ENCODE measurements at places on chromosomes 2 and 18.

DNA sequence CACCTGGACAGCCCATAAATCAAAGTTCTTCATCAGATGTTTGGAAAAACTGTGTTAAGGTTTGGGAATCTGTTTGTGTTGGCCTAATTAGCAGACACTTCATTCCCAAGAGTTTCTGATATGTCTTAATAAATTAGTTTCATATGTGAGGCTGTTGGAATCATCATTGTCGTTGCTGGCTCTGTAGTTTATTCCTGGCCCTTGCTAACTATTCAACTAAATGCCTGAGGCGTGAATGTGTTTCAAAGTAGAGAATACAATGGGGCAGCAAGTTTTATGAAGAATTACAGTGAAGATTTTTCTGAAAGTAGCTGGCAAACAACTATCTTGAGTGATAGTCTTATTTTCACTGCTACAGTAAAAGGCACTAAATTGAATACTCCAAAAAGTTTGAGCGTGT lies 141.1 kb downstream of the PARD3B start:
- no peak for DNase-seq

DNA sequence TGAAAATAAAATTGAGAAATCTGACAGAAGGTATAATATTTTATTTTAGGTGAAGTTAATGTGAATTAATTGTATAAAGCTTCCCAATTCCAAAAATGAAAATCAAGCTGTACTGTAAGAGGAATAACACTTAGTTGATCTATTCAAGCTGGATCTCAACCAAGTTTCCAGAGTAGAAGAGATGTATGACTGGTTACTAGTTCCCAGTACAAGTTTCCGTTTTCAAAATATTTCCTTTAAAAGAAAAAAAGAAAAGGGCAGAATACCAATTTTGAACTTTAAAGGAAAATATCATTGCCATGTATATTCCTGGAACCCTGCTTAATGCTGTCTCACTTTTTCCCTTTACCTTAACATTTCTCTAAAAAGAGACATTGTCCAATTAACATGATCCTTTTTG lies 308.5 kb downstream of the IRS1 start:
- DNase-seq = no peak

GRCh38 chr18:48939205-48940097 lies 11.3 kb downstream of the SMAD7 start:
- DNase-seq = no peak

DNA sequence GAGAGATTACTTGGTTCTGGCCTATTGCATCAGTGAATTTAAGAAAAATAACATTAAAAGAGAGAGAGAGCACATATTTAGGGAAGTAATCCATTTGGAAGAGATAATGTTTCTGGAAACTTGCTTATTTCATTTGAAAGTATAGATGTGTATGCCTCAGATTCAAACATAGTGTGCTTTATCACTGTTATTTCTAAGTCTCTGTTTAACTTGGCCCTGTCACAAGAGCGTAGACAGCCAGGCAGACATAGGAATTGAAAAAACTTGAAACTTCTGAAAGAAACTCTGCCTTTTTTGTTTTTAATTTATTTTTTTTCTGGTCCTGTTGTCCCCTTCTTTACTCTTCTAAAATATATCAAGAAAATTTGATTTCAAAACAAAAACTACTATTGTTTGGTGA lies 849.1 kb downstream of the CNTNAP5 start:
- DNase-seq = no peak

DNA sequence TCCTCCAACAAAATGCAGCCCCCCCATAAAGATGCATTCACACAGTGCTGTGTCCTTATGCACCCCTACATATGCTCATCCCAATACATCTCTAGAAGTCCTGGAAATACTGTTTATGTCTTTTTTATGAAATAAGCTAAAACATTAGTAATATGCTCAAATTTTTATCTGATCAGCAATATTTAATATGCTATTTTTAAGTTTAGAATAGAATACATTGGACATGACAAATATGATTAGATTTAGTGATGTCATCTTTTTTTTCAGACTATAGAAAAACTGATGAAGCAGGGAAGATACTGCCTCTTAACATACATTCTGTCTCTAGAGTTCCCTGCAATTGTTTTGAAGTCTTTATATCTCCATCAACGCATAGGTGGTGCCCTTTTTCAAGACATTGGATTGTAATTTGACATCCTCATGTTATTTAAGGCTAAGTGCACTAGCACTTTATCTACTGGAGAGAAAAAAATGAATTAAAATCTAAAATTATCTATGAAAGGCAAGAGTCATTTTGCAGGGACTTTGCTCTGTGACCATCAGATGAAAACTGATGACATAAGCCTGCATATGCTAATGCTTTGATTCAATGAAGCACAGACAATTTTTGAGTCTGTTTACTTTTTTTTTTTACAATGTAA lies 395.3 kb downstream of the LPIN1 start:
- DNase-seq = no peak
